ENCODE measurements at places on chromosomes 7 and 10.

- DNase-seq: no peak
Measured at GRCh38 chr7:81484261-81484660, 285.6 kb downstream of the HGF start.

- no peak for DNase-seq
Measured at GRCh38 chr7:37598824-37599223, 84.7 kb upstream of the GPR141 start.

DNA sequence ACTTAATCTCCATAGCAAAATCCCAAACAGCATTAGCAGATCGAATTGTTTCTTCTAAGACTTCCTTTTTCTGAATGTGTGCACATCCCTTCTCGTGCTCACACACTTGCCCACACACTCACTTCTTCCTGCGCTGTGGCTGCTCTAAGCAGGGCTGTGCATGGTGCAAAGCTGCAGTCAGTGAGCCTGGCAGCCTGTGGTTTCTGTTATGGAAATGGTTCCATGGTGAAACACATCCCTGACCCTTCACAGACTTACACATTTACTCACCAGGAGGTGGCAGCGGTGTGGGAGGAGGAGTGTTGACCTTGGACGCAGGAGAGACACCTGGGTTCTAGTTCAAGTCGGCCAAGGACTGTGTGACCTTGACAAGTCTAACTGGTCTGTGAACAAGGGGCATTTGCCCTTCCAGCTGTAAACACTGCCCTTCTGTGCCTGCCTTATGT, 24.9 kb downstream of the MTURN start:
- no peak for DNase-seq

- no peak for DNase-seq
Measured at GRCh38 chr7:47710201-47710935, 128.5 kb upstream of the TNS3 start.

DNA sequence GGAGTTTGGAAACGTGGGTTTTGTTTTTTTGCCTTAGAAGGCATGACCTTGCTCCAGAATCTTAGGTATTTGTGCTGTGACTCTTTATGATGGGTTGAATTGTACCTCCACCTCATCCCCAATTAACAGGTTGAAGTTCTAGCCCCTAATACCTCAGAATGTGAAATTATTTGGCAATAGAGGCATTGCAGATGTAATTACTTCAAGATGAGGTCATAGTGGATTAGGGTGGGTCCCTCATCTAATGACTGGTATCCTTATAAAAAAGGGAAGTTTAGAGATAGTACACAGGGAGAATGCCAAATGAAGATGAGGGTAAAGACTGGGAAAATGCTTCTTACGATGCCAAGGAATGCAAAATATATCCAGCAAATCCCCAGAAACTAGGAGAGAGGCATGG, 3.0 kb upstream of the FAM200A start:
- DNase-seq: no peak

DNA sequence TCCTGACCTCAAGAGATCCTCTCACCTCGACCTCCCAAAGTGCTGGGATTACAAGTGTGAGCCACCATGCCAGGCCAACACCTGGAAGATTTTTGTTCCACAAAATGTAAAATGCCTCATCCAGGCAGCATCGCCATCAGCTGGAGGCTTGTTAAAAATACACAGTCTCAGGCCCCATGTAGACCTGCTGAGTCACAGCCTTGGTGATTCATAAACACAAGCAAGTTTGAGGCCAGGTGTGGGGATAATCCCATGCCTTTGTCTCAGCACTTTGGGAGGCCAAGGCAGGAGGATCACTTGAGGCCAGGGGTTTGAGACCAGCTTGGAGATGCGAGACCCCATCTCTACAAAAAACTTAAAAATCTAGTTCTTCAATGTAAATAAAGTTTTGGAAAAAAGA, 49.1 kb upstream of the FOXK1 start:
- no peak for DNase-seq

DNA sequence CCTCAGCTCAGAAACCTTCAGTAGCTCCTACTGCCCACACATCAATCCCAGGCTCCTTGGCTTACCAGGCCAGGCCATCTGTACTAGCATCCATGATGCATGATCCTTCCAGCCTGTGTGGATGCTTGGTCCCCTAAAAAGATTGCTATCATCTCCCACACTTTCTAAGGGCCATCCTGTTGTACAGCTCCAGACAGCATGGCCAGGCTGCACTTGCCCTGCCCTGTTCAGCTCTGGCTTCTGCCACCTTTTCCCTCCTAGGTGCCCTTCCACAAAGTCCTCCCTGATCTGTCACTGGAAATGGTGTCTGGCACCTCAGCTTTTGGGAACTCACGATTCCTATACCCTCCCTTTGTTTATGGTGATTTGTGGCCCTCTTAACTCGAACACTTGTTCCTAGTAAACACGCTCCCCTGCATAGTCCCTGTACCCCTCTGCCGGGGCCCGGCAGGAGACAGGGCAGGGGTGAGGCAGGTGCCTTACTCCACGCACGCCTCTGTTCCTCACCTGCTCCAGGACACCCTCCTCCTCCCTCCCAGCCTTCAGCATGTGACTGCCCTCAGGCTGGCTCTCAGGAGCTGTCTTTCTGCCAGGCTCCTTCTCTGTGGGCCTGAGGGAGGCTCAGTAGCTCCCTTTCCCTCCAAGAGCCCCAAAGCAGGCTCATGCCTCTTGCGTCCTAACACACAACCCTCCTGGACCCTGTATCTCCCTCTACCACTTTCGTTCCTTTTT, 71.8 kb downstream of the CDH23 start:
- no peak for DNase-seq

DNA sequence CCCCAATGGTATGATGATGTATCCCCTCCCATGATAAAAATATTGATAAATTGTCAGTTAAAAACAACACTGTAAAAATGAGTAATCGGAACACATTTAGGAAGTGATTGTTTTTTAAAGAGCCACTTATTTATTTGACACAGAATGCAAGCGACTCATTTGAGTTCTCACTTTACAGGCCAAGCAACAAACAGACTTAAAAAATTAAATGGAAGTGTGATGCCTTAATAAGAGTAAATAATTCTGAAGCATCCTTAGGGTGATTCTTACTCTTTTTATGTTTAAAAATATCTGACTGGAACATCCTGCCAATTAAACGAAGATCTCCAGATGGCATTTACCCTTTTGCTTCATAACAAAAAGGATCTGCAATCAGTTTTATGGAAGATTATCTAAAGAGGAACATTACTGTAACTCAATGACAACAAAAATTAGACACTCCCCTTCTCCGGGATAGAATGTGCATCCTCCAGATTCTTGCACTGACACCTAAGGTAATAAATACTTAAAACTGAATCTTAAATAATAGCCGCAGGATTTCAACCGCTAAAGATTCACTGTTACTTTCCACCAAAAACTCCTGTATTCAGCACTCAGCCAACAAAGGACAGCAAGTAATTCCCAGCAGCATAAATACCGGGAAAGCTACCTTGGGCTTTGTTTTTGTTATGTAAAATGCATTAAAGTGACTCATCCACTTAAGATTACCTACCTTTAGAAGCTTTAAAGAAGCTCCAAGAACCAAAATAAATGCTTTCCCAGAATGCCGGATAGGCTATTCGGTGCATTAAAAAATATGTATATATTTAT, 1.7 kb downstream of the CACNA2D1 start:
- DNase-seq: no peak

- no peak for DNase-seq
Measured at GRCh38 chr10:28385748-28386502, 83.1 kb upstream of the MPP7 start.

GRCh38 chr7:5139998-5140397, 50.0 kb upstream of the WIPI2 start:
- no peak for DNase-seq

DNA sequence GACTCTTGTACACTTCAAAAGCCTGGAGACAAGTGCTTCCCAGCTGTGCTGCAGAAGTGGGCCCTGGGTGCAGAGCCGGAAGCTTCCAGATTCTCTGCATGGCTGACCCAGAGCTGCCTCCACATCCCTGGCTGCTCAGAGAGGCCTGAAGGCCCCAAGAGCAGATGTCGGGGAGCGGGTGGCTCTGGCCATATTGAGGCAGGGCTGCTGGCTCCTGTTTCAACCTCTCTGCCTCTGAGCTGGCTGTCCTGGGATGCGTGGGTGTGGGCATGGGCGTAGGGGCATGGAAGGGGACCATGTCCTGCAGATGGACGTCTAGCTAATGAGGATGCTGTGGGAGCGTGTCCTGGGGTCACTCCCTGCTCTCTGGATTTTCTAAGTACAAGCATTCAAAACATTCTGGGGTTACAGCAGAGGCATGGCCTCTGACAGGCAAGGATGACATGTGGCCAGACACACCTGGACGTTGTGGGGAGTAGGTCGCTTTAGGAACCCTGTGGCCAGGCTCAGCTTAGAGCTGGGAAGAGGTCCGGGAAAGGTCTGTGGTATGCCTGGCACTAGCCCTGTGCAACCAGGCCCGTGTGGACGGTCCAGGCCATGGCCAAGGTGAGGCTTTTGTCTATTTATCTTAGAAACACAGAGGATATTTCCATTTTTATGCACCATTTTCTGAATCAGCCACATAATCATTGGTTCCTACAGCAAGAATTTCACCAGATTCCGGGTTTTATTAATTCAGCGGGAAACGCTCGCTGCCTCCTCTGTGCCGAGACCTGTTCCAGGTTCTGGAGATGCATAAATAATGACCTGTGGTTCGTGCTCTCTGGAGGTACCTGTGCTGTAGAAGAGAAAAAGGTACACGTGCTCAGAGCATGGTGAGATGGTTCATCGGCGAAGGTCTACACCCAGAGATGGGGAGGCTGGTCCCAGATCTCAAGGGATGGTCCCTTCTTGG, 361.1 kb downstream of the GLRX3 start:
- no peak for DNase-seq

DNA sequence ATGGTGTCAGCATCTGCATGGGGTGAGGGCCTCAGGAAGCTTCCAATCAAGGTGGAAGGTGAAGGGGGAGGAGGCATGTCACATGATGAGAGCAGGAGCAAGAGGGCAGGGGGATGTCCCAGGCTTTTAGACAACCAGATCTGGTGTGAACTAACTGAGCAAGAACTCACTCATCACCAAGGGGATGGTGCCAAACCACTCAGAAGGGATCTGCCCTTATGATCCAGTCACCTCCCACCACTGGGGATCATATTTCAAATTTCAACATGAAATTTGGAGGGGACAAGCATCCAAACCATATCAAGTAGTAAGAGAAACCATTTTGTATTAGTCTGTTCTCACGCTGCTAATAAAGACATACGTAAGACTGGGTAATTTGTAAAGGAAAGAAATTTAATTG, 33.6 kb downstream of the THNSL1 start:
- DNase-seq: no peak

GRCh38 chr10:75866300-75866625, 434.8 kb downstream of the LRMDA start:
- no peak for DNase-seq

GRCh38 chr7:157405501-157405900, 68.7 kb downstream of the DNAJB6 start:
- DNase-seq: no peak

DNA sequence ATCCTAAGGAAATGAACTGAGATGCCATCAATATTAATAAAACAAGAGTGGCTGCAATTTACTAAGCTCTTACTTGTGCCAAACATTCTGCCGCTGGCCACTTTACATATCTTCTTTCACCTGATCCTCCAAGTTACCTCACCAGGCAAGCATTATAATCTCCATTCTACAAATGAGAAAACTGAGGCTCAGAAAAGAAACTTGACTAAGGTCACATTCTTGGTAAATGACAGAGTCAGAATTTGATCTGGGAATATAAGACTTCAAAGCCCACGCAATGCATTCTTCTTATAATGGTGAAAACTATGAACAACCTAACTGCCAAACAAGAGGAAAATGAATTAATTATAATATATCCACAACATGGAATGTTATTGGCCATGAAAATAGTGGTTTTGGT, 46.1 kb upstream of the SMNDC1 start:
- no peak for DNase-seq

All from activated naive CD4-positive, alpha-beta T cell treated with Interleukin-2 at 50 U/mL for 16 hours (primary cell).